Effector memory CD4-positive, alpha-beta T cell (primary cell): ENCODE measurements at places on chromosomes 6 and 20.

DNA sequence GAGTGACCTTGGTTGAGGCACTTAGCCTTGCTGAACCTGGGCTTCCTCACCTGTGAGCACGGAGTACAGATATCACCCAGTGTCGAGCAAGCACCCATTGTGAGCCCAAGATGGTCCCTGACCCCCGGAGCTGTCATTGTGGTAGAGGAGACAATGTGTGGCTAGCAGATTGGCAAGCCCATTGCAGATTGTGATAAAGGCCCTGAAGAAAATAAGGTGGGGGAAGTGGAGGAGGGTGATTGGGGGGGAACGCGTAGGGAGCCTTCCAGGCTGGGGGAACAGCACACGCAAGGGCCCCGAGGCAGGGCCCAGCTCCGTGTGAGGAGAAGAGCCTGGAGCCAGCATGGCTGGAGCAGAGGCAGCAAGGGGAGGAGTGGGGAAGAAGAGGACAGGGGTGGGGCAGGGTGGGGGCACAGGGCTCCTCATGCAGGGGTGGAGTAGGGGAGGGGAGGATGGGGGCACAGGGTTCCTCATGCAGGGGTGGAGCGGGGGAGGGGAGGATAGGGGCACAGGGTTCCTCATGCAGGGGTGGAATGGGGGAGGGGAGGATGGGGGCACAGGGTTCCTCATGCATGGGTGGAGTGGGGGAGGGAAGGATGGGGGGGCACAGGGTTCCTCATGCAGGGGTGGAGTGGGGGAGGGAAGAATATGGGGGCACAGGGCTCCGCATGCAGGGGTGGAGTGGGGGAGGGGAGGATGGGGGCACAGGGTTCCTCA lies 7.0 kb downstream of the CEBPB start:
- no peak for DNase-seq

DNA sequence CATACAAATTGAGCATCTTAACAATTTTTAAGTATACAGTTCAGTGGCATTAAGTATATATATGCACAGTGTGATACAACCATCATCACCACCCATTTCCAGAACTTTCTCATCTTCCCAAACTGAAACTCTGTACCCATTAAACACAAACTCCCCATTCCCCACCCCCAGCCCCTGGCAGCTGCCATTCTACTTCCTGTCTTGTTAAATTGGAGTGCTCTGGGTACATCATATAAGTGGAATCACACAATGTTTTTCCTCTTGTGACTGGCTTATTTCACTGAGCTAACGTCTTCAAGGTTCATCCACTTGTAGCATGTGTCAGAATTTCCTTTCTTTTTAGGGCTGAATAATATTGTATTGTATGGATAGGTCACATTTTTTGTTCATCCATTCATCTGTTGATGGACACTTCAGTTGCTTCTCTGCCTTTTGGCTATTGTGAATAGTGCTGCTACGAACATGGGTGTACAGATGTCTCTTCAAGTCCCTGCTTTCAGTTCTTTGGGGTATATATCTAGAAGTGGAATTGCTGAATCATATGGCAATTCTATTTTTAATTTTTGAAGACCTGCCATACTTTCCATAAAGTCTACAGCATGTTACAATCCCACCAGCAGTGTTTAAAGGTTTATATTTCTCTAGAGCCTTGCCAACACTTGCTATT lies 19.6 kb upstream of the RREB1 start:
- no peak for DNase-seq

GRCh38 chr6:119129148-119129967 lies 50.9 kb upstream of the FAM184A start:
- DNase-seq, result no peak

GRCh38 chr6:121297694-121298093 lies 36.6 kb downstream of the TBC1D32 start:
- no peak for DNase-seq

- DNase-seq, result no peak
These were observed 31.4 kb downstream of the RGS17 start for GRCh38 chr6:153099636-153100035.

DNA sequence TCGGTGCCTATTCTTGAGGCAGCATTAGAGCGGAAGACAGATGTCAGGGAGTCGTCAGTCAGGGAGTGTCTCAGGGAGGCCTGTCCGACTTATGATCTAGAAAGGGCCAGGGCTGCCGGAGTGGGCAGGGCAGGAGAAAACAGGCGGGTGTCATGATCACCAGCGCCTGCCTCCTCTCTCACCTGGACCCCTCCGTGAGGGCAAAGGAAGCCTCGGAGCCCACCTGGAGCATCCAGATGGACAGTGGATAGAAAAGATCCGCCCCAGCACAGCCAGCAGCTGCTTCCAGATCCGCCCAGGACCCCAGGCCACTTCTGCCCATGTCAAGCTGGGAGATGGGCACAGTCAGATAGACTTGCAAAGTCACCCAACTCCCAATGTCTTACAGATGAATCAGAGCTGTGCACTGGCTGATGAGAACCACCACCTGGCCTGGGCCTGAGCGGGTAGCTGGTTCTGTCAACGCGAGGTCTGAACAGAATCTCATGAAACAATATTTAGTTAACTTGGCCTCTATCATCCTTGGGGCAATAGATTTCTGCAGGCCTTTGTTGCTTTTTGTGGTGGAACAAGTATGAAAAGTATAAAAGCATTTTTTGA lies 22.2 kb downstream of the PSMG4 start:
- no peak for DNase-seq

DNA sequence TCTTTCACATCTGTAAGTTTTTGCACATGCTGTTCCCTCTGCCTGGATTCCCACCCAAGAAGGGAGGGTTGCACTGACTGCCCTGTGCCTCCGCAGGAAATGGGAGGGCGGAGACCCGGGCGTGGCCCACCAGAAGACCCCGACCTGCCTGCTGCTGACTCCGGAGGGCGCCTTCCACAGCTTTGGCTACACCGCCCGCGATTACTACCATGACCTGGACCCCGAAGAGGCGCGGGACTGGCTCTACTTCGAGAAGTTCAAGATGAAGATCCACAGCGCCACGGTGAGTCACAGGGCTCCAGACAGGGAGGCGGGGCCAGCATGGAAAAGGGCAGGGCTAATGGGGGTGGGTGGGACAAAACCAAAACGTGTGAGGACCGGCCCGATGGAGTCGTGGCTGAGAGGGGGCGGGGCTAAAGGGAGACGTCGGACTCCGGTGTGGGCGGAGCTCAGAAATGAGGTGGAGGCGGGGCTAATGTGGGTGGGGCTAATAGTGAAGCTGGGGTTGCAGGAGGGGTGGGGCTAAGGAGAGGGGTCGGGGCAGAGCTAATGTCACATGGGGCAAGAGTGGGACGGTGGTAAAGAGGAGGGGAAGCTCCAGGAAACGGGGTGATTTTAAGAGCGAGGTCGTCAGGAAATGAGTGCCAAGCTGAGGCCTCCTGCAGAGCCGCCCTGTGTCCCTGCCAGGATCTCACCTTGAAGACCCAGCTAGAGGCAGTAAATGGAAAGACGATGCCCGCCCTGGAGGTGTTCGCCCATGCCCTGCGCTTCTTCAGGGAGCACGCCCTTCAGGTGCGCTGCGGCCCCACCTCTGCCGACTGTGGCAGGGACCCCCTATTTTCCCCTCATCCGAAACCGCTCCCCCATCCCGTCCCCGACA lies 12.6 kb downstream of the HSPA12B start:
- peak; percentile 70 for DNase-seq

GRCh38 chr20:57910716-57911115 lies 200.9 kb upstream of the PMEPA1 start:
- no peak for DNase-seq

GRCh38 chr20:18588574-18588933 lies 700 bp downstream of the DTD1 start:
- no peak for DNase-seq

- no peak for DNase-seq
These were observed 12.4 kb upstream of the HMGN3 start for GRCh38 chr6:79246891-79247290.

DNA sequence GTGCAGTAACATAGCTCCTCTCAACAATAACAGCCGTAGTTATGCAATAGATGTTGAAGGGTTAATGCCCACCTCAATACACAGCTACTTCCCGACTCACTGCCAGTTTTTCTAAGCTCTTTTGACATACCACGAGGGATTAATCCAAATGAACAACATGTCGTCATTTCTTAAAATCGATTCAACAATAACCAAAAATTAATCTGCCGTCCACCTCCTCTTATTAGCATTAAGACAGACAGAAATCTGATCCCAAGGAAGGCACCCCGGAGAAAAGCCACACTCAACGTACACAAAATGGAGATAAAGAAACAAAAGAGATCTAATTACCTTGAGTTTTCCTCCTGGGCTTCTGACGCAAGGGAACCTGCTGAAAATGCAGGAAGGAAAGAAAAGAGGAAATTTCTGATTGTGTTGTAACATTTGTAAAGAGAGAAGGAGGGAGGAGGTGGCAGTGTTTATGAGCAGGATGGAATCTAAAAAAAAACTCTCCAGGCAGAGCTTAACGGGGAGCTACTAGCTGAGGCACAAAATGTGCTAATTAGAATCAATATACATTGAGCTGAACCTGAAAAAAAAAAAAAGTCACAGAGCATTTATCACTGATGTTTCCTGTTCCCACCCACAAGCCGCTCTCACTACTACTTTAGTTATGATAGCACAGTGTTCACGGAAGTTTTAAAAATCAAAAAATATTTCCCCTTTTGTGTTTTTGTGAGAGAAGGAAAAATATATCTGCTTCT lies 109.3 kb downstream of the IPCEF1 start:
- no peak for DNase-seq
